Urothelium cell line (cell line): ENCODE measurements at places on chromosomes 7 and 10.
A peak's percentile ranks its signal among the peaks of the same experiment; 100 is the strongest.

DNA sequence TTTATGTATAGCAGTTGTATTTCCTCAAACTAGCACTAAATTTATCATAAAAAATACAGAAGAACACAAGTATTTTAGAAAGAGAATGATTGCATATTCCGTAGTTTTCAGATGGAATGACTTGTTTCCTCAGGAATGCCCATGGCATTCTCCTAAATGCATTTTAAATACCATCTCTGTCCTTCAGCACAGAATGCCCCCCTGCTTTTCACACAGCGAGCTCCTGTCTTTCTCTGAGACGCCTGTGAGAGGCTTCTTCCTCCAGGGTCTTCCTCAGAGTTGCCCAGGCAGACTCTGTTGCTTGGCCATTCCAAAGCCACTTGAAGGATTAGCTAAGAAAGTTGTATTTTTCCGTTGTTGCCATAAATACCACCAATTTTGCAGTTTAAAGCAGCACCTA, 10.1 kb downstream of the LANCL2 start:
- no peak for DNase-seq

DNA sequence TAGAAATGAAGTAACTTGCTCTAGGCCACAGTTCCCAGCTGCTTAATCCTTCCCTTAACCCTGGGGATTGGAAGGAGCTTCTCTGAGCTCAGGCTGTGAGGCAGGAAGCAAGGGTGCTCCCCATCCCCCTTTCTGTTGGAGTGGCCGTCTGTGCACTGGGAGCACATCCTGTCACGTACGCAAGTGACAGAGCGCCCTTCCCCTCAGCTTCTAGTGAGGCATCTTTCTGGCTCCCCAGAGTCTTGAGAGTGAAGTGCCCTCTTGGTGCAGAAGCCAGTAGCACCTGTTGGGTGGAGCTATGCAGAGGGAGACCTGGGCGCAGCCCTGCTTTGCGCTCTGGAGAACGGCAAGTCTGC, 47.8 kb downstream of the SHH start:
- DNase-seq: no peak

- DNase-seq: no peak
Observed at GRCh38 chr10:82609845-82610244, 734.9 kb downstream of the NRG3 start.

DNA sequence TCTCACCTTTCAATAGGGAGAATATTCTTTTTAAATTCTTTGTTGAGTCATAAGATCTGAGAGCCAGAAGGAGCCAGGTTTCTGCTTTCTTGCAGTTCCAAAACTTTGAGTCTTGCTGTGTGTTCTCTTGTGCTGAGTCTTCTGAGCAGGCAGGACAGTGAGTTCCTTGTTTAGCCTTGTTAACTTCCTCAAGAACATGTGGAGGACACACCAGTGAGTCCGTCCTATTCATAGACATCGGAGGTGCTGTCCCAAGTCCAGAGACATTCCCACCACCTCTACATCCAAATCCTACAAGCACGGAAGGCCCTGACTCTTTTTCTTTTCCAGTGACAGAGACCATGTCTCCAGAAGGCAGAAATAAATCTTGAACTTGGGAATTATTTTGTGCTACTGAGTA, 135.2 kb upstream of the AGK start:
- no peak for DNase-seq

GRCh38 chr10:78116361-78116760, 82.7 kb downstream of the RPS24 start:
- DNase-seq: no peak

GRCh38 chr7:143131781-143132180, at the start of gene PIP:
Gene PIP, plus strand, starts transcription at chr7:143132077. Its CDS starts 40 bp downstream, at chr7:143132117.
- no peak for DNase-seq

- no peak for DNase-seq
Observed at GRCh38 chr10:77037735-77038403, 599.7 kb downstream of the KCNMA1 start.

DNA sequence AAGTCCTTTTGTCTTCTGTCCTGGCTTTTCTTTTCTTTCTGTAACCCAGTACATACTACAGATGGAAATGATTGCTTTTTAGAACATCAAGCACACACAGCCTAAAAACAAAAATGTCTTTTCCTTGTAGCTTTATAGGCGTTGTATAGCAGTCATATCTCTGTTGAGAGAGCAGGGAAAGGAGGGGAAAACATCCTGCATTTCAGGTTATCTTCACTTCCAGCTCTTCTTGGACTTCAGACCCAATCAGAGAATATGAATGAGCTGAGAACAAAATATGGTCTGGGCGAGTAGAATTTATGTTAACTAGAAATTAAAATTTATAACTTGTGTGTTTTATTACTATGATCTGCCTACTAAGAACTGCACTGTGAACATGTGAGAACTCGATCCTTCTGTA, 14.7 kb downstream of the TMEM60 start:
- DNase-seq: no peak

- no peak for DNase-seq
Observed at GRCh38 chr10:59290448-59290847, 71.9 kb downstream of the FAM13C start.

DNA sequence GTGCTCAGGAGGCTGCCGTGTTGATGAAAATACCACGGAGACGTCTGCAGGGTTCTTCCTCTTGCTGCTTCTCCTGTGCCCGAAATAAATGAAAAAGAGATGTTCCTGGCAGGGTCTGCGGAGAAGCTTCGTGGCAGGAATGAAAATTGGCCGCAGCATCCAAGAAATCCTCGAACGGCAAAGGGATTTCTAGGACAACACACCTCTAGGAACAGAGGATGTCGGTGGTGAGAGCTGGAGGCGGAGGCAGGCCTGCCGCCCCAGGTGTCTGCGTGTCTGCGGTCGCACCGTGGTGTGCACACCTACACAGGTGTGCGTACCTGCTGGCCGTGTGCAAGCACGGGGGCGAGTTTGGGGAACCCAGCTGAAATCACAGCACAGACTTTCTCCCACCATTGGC, 43.4 kb downstream of the TMEM130 start:
- no peak for DNase-seq

DNA sequence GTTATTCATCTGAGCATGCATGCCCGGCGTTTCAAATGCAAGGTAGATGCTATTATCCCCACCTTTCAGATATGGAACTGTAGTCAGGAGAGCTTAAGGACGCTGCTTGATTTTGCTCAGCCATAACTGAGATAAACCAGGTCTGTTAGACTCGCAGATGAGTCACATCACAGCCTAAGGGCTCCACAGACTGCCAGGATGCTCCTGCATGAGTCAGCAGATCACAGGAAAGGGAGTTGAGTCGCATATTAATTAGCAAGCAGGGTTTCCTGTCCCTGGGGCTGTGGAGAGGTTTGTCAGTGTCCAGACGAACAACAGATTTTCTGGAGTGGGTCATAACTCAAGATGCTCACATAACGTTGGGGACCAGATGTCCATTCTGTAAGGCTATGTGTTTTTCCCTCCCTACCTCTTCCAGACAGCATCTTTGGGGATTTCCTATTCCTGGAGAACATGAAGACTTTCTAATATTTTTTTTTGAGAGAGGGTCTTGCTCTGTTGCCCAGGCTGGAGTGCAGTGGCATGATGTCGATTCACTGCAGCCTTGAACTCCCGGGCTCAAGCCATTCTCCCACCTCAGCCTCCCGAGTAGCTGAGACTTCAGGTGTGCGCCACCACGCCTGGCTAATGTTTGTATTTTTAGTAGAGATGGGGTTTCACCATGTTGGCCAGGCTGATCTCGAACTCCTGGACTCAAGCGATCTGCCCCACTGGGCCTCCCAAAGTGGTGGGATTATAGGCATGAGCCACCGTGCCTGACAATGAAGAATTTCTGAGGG, 36.7 kb downstream of the PFKFB3 start:
- DNase-seq: peak; percentile 96

DNA sequence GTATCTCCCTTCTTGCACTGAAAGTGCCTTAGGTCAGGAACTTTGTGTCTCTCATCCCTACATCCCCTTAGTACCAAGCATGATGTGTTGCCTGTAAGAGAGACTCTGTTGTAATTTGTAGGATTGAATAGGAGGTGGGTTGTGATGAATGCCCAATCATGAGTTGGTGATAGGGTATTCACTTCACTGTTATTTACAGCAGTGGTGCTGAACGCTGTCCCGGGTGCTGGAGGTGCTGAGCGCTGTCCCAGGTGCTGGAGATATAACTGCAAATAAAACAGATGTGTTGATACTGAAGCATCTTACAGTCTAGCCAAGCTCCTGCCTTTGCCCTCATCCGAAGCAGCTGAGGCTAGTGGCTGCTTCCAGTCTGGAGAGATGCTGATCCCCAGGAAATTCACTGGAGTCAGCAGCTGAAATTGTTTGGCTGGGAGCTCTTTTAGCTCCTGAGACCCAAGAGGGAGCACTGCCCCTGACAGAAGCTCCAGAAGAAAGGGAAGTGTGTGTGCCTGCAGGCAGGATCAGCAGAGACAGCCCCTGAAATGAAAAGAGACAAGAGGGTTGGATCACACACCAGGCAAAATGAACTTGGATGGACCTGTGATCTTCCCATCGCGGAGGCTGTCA, 183.4 kb downstream of the SORCS3 start:
- peak; percentile 65 for DNase-seq

DNA sequence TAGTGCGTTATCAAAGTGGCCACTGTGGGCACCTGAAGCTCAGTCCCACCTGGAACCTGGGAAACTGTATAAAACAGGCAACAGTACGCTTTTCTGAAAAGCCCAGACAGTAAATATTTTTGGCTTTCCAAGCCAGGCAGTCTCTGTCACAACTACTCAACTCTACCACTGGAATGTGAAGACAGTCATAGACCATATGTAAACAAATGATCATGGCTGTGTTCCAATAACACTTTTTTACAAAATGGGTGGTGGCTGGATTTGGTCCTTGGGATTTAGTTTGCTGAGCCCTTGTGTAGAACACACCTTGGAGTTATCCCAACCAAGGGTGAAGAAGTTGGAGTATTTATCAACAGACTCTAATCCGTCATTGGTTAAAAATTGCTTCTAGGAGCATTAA, 259.9 kb downstream of the SKIDA1 start:
- DNase-seq: peak; percentile 57

DNA sequence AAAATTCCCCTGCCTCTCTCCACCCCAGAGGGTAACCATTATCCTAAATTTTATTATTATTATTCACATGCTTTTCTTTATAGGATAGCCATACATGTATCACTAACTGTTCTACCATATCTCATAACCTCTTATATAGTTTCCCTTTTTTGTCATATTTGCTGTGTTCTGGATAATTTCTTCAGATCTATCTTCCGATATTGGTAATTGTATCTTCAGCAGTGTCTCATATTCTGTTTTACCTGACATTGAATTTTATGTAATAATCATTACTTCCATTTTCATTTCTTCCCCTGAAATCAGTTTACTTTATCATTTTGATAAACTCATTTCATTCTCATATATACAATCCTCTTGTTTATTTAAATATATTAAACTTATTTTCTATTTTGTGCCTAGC, 273.5 kb downstream of the ADK start:
- no peak for DNase-seq

DNA sequence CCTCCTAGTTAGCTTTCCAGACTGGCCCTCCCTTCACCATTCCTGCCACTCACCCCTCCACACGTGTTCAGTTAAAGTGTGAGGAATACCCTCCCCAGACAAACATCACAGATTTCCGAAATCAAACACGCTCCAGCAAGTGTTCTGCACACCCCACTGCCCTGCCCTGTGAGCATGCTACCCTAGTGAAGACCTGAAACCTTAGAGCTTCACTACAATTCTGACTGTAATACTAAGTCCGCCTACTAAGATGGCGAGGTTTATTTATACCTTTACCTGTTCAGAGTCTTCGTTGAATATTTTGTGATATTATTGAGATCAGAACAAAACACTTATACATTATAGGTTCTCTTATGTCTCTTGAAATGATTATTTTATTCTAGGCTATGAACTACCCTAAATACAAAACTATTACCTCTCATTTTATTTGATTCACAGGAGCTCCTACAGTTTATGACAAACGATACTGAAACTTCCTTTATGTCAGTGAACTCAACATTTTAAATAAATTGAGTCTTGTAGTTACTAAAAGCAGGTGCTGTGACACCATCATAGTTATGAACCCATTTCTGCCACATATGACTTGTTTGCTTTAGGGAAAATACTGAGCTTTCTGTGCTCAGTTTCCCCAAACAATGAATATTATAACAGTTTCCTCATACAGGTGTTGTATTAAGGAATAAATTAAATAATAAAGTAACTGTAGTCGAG, 8.6 kb downstream of the SCIN start:
- DNase-seq: no peak

GRCh38 chr10:117339578-117339977, 35.7 kb downstream of the PDZD8 start:
- no peak for DNase-seq

DNA sequence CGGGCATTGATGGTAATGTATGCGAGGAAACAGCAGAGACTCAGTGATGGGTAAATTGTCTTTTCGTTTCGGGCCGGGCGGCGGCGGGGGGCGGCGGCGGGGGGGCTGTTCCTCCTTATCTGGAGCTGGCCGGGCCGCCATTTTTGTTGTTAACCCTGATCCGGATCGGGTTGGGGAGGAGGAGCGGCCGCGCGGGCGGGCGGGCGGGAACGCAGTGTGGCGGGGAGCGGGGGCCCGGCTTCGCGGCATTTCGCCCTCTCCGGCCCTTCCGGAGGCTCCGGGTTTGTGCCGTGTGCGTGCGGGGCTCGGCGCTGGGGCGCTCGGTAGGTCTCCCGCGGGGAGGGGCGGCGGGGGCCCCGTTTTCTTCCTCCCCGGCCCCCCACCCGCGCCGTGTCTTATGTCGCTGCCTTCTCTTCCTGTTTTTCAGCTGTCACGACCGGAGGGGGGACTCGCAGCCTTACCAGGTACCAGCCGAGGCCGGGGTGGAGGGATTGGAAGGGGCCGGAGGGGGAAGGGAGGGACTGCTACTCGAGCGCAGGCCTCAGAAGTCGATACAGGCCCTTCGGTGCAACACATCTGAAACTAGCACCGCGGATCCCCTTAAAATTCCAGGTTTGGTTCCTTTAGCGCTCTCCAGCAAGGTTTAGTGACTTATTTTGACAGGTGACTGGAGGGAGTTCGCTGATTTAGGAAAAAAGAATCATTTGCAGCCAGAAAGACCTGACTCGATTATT, 820 bp downstream of the WAC start:
- DNase-seq: peak; percentile 62

DNA sequence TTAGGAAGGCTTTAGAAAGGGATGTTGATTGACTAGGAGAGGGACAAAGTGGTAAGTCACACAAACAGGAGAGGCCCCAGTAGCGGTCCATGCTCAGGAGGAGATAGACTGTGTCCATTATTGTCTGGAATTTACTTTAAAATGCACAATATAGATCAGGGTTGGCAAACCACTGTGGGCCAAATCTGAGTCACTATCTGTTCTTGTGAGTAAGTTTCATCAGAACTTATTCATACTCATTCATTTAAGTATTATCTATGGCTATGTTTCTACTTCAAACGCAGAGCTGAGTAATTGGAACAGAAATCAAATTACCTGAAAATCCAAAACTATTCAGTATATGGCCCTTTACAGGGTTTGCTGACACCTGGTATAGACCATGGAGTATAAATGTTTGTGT, 166.5 kb downstream of the COL28A1 start:
- DNase-seq: no peak
